Natural killer cell (primary cell): ENCODE measurements at places on chromosomes 12 and 14. TPM values are rescaled to one million over a fixed set of nuclear protein-coding genes. Genes with fewer than 3 reads are reported as not detected.

- H3K36me3 ChIP-seq, result peaks cover 86% of the 10 kb centered on the region
- peak; percentile 56 for DNase-seq
- H3K27me3 ChIP-seq, result no peaks in the 10 kb centered on the region
- H3K4me1 ChIP-seq, result no peaks in the 10 kb centered on the region
- H3K27ac ChIP-seq, result no peak overlapping the region
- H3K4me3 ChIP-seq, result no peak overlapping the region
These were observed 36.9 kb downstream of the PSEN1 start for GRCh38 chr14:73173092-73173735.

DNA sequence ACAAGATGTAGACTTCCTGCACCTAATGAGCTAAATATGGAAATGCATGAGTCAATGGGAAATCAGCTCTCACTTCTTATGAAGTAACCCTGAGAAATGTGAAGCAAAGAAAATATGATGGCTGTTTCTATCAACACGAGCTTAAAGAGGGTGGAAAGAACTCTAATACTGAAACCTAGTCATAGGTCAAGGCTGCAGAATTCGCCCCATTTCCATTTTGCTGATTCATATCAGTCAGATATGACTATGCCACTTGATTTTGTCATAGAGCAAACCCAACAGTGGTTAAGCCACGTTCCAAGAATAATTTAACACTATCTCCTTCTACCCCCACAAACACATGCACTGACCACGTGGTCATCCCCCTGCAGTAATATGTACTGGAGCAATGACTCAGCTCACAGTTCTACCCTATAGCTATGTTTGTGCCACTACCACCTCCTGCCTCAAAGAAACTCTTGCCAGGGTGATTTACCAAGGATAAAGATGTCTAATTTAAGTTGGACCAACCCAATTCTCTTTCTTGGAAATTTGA, 157.5 kb downstream of the TMTC3 start:
- no peak overlapping the region for H3K4me3 ChIP-seq
- no peaks in the 10 kb centered on the region for H3K36me3 ChIP-seq
- no peak overlapping the region for H3K27ac ChIP-seq
- H3K27me3 ChIP-seq, result no peaks in the 10 kb centered on the region

- H3K36me3 ChIP-seq, result no peaks in the 10 kb centered on the region
- no peak for DNase-seq
- H3K27ac ChIP-seq, result peak overlapping the region; percentile 10
- H3K27me3 ChIP-seq, result no peaks in the 10 kb centered on the region
- H3K4me3 ChIP-seq, result no peak overlapping the region
These were observed 13.1 kb upstream of the LTA4H start for GRCh38 chr12:96048393-96048969.

DNA sequence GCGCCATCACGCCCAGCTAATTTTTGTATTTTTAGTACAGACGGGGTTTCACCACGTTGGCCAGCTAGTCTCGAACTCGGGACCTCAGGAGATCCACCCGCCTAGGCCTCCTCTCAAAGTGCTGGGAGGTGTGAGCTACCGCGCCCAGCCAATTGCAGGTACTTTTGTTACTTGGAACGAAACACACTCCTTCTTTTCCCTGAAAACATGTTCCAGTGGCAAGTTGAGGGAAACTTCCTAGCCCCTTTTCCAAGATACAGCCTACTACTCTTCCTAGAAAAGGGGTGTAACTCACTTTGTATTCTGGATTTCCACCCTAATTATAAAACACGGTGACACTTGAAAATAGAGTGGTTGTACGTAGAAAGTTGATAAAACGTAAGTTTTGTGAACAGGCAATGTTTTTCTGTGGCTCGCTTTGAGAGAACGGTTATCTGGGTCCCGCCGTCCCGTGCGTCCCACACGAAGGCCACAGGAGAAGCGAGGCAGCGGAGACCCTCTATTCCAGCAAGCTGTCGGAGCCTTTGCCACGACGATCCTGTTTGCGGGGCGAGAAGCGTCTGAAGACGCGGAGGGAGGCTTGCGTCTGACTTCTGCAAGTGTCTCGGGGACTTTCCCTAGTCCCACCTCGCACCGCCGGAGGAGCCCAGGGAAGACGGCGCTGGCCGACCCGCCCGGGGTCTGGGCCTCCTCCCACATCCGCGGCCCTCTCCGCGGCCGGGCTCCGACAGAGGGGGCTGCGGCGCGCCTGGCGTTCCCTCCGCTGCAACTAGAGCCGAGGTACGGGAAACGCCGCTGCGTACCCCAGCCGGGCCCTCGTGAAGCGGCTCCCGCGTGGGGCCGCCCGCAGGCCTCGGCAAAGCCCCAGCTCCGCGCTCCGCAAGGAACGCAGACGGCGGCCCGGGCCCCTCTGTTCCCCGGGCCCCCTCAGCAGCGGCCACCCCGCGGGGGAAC, 745 bp downstream of the CDCA4 start:
- no peaks in the 10 kb centered on the region for H3K27me3 ChIP-seq
- peak; percentile 67 for DNase-seq
- peaks cover 49% of the 10 kb centered on the region for H3K4me1 ChIP-seq
- peak overlapping the region; percentile 72 for H3K27ac ChIP-seq
- H3K36me3 ChIP-seq, result no peaks in the 10 kb centered on the region
- peak overlapping the region; percentile 36 for H3K4me3 ChIP-seq

GRCh38 chr12:89354612-89355067, 2.3 kb upstream of the DUSP6 start:
- no peaks in the 10 kb centered on the region for H3K27me3 ChIP-seq
- H3K27ac ChIP-seq, result peak overlapping the region; percentile 90
- no peaks in the 10 kb centered on the region for H3K36me3 ChIP-seq
- H3K4me1 ChIP-seq, result peaks cover 33% of the 10 kb centered on the region
- no peak for DNase-seq

- H3K4me3 ChIP-seq, result no peak overlapping the region
- H3K27ac ChIP-seq, result peak overlapping the region; percentile 97
- no peaks in the 10 kb centered on the region for H3K27me3 ChIP-seq
These were observed 55.2 kb downstream of the RASSF3 start for GRCh38 chr12:64665514-64665913.

DNA sequence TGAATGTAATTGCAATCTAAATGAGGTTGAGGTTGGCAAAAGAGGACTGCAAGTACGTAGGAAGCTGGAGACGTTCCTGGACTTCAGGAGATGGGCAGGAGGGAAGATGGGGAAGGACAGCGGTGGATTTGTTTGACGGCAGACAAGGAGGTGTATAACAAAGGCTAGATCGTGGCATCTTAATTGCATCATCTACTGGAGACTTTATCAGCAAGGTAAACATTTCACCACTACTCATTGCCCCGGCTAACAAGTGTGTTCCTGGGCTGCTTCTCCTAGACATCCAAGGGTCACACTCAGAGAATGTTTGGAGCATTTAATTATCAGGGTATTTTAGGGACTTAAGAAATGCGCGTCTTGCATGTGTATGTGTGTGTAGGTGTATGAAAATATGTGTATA, 128.5 kb downstream of the KCNK10 start:
- no peaks in the 10 kb centered on the region for H3K4me1 ChIP-seq
- H3K27ac ChIP-seq, result no peak overlapping the region
- no peak for DNase-seq
- no peaks in the 10 kb centered on the region for H3K27me3 ChIP-seq

- peaks cover 22% of the 10 kb centered on the region for H3K4me1 ChIP-seq
- no peak overlapping the region for H3K27ac ChIP-seq
- no peak overlapping the region for H3K4me3 ChIP-seq
These were observed 6.9 kb upstream of the KRT72 start for GRCh38 chr12:52608161-52608560.

GRCh38 chr12:12705838-12706520, 10.0 kb upstream of the GPR19 start:
- peaks cover 23% of the 10 kb centered on the region for H3K4me1 ChIP-seq
- no peaks in the 10 kb centered on the region for H3K36me3 ChIP-seq
- peak overlapping the region; percentile 14 for H3K27ac ChIP-seq
- H3K27me3 ChIP-seq, result no peaks in the 10 kb centered on the region

- no peaks in the 10 kb centered on the region for H3K4me1 ChIP-seq
- H3K4me3 ChIP-seq, result no peak overlapping the region
- no peak overlapping the region for H3K27ac ChIP-seq
- no peaks in the 10 kb centered on the region for H3K36me3 ChIP-seq
- no peak for DNase-seq
- no peaks in the 10 kb centered on the region for H3K27me3 ChIP-seq
These were observed 106.2 kb upstream of the NAV3 start for GRCh38 chr12:77724367-77724957.

- no peak for DNase-seq
- peaks cover 53% of the 10 kb centered on the region for H3K4me1 ChIP-seq
- no peak overlapping the region for H3K27ac ChIP-seq
- no peak overlapping the region for H3K4me3 ChIP-seq
These were observed 98.5 kb downstream of the RFLNA start for GRCh38 chr12:124393414-124393790.

GRCh38 chr14:85445151-85445795, 84.7 kb upstream of the FLRT2 start:
- DNase-seq, result no peak
- no peaks in the 10 kb centered on the region for H3K4me1 ChIP-seq
- no peaks in the 10 kb centered on the region for H3K36me3 ChIP-seq
- no peaks in the 10 kb centered on the region for H3K27me3 ChIP-seq
- no peak overlapping the region for H3K4me3 ChIP-seq

DNA sequence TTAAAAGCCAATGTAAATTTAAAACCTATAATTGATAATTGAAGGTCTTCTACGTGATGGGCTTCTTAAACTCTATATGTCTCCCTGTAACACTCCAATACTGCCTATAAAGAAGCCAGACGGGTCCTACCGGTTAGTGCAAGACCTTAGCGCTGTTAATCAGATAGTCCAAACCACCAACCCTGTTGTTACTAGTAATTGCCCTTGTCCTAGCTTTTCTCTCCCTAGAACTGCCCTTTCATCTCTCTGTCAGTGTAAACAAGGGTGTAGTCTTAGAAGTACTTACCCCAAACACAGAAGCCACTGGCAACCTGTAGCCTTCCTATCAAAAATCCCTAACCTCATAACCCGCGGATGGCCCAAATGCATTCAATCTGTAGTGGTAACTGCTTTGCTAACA, 243.0 kb upstream of the DIO3 start:
- no peak overlapping the region for H3K27ac ChIP-seq
- no peaks in the 10 kb centered on the region for H3K36me3 ChIP-seq
- no peak for DNase-seq
- H3K27me3 ChIP-seq, result no peaks in the 10 kb centered on the region

Gene TPH2
- not detected for total RNA-seq

Gene KERA
- not detected for total RNA-seq

Gene WIF1
- not detected for total RNA-seq

Gene DLGAP5
- 0.15 TPM for total RNA-seq

Gene CLEC14A
- total RNA-seq, result not detected

Gene TOMM20L
- total RNA-seq, result not detected

Gene KLHL28
- 56.0 TPM for total RNA-seq

Gene RNASE7
- not detected for total RNA-seq

Gene PCED1B
- total RNA-seq, result 30.2 TPM

Gene ZNF385A
- 8.9 TPM for total RNA-seq

Gene BDKRB1
- not detected for total RNA-seq

Gene TAS2R43
- total RNA-seq, result 6.7 TPM

Gene ASCL1
- total RNA-seq, result not detected

Gene KRT4
- not detected for total RNA-seq
